Activated CD4-positive, CD25-positive, alpha-beta regulatory T cell (primary cell): ENCODE measurements at places on chromosomes 16 and 17.

GRCh38 chr16:70705056-70705455 lies 19.2 kb upstream of the MTSS2 start:
- DNase-seq = no peak

DNA sequence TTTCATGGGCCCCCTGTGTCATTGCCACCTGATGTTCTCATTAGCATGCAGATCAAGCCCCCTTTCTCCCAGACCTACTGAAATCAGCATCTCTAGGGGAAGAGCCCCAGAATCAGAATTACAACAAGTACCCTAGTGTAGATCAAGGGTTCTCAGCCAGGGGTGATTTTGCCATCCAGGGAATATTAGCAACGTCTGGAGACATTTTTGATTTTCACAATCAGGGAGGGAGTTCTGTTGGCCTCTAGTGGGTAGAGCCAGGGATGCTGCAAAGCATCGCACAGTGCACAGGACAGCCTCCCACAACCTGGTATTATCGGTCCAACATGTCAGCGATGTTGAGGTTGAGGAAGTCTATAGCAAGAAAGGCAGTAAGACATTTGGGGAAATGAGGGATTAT lies 7.3 kb downstream of the AMZ2 start:
- DNase-seq = no peak

DNA sequence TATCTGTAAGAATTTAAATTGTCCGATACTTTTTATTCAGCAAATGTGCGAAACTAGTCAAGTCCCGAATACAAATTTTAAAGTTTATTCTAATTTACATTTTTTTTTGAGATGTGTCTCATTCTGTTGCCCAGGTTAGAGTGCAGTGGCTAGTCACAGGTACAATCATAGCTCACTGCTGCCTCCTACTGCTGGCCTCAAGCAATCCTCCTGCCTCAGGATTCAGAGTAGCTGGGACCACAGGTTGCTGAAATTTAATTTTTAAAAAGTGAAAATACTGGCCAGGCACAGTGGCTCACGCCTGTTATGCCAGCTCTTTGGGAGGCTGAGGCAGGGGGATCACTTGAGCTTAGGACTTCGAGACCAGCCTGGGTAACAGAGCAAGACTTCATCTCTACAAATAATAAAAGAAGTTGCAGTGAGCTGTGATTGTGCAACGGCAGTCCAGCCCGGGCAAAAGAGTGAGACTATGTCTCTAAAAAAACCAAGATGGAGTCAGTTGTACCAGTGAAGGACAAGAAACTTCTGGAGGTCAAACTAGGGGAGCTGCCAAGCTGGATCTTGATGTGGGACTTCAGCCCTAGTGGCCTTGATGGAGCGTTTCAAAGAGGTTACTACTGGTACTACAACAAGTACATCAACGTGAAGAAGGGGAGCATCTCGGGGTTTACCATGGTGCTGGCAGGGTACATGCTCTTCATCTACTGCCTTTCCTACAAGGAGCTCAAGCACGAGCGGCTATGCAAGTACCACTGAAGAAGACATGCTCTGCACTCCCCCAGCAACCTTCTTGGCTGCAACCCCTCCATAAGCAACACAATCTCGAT lies 5.6 kb downstream of the POLG2 start:
- DNase-seq = peak; percentile 10

GRCh38 chr16:60755907-60756306 lies 1280.3 kb downstream of the CDH8 start:
- DNase-seq = no peak

DNA sequence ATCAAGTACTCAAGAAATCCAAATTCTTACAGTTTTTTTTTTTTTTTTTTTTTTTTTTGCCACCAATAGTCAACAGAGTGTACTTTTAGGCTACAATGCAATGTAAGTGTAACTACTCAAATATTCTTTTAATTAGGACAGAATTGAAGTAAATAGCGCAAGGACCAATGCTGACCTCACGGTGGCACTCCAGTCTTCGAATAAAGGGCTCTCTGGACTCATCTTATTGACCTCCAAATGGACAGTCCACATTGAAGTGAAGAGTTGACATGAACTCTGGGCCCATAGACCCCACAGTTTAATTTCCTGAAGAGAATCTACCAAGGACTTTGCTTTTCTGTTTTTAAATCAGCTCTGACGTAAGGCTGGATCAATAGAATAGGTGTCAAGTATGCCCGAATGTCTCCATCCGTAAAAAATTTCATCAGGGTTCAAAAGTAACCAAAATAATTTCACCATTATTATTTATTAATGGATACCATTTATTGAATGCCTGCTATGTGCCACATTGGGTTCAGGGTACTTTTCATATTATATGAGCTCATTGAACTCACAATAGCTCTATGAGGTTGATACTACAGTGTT lies 7.3 kb upstream of the DDX52 start:
- no peak for DNase-seq

GRCh38 chr17:16430650-16431049 lies 15.3 kb downstream of the TRPV2 start:
- no peak for DNase-seq

- no peak for DNase-seq
Measured at GRCh38 chr17:81009136-81009535, 17.5 kb downstream of the CHMP6 start.

- no peak for DNase-seq
Measured at GRCh38 chr17:12727076-12727760, 61.5 kb downstream of the MYOCD start.

DNA sequence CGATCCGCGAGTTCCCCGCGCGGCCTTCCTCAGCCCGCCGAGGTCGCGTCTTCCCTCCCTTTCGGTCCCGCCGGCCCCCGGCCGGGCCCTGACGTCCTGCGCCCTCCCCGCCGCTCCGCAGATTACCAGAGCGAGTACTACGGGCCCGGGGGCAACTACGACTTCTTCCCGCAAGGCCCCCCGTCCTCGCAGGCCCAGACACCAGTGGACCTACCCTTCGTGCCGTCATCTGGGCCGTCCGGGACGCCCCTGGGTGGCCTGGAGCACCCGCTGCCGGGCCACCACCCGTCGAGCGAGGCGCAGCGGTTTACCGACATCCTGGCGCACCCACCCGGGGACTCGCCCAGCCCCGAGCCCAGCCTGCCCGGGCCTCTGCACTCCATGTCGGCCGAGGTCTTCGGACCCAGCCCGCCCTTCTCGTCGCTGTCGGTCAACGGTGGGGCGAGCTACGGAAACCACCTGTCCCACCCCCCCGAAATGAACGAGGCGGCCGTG lies 5.4 kb downstream of the LHX1 start:
- DNase-seq = no peak

GRCh38 chr16:87060034-87060986 lies 256.9 kb downstream of the C16orf95 start:
- DNase-seq = no peak

- DNase-seq = no peak
Measured at GRCh38 chr16:67661101-67661761, 471 bp downstream of the PARD6A start.

DNA sequence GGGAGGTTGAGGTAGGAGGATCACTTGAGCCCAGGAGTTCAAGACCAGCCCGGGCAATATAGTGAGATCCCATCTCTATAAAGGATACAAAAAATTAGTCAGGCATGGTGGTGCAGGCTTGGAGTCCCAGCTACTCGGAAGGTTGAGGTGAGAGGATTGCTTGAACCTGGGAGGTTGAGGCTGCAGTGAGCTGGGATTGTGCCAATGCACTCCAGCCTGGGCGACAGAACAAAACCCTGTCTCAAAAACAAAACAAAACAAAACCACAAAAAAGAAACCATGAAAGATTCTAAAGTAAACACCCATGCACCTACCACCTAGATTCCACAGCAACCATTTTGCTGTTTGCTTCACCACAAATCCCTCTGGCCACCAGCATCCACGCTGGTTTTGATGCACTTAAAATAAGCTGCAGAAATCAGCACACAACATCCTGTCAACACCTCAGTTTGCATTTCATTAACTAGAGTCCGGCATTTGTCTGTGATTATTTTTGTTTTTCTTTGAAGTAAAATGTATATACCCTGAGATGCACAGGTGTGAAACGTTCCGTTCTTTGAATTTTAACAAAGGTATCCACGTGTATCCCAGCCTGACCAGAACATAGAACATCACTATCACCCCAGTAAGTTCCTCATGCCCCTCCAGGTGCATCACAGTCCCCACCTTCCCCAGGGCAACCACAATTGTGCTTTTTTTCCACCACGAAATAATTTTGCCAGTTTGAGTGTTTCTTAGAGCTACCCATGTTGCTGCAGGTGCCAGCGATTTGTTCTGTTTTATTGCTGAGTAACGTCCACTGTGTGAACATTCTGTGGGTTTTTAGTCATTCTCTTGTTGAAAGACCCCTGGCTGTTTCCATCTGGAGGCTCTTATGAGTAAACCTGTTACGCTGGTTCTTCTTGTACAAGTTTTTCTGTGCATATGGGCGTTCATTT lies 191.5 kb downstream of the SEC14L1 start:
- no peak for DNase-seq

DNA sequence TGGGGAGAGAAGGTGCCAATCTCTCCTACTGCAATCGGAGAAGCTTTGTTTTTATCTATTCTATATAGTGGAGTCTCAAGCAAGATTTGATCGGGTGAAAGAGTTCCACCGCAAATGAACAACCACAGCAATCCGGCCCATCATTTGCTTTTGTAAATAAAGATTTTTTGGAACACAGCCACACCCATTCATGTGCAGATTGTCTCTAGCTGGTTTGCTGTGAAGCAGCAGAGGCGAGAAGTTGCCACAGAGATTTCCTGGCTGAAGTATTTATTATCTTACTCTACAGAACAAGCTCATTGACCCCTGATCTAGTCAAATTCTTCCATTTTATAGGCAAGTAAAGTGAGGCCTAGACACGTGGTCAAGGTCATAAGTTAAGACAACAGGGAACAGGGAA lies 195.5 kb upstream of the TNRC6C start:
- no peak for DNase-seq

DNA sequence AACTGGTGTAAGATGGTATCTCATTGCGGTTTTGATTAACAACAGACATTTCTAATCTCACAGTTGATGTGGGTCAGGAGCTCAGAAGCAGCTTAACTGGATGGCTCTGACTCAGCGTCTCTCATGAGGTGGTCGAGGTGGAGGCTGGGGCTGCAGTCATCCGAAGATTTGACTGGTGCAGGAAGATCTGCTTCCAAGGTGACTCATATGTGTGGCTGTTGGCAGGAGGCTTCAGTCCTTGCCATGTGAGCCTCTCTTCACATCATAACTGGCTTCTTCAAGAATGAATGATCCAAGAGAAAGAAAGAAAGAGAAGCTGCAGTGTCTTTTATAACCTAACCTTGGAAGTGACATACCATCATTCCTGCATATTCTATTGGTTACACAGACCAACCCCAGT lies 376.1 kb downstream of the SEC14L1 start:
- DNase-seq = no peak

DNA sequence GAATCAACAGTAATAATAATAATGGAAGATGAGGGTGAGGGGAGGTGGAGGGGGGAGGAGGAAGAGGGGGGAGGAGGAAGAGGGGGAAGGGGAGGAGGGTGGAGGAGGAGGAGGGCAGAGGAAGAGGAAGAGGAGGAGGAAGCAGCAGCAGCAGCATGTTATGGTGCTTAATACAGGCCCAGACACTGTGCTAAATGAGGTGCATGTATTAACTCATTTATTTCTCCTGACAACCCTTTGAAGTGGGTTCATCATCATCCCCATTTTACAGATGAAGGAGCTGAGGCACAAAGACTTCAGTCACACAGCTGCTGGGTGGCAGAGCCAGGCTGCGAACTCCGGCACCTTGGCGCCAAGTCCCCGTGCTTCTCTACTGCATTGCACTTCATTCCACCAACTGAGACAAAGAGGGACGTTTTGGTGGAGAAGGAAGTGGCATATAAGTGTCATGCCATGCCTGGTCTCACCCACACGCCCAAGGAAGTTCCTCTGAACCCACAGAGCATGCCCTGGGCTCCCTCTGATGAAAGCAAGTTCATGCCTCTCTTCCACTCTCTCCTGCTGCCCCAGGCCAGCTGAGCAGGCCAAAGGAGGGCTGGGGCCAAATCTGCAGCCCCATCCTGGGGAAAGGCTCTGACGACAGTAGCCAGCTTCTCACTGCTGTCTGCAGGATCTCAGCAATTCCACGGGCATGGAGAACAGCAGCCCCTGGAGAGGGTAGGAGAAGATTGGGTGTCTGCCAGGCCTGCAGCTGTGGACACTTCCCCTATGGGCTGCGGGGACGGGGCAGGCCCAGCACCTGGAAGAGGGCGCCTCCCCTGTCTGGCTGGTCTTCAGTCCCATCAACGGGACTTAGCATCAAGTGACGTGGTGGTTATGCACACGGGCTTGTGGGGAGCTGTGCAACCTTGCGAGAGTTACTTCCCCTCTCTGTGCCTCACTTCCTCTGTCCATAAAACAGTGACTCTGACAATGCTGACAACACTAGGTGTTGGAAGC lies 21.8 kb downstream of the XYLT1 start:
- DNase-seq = no peak

DNA sequence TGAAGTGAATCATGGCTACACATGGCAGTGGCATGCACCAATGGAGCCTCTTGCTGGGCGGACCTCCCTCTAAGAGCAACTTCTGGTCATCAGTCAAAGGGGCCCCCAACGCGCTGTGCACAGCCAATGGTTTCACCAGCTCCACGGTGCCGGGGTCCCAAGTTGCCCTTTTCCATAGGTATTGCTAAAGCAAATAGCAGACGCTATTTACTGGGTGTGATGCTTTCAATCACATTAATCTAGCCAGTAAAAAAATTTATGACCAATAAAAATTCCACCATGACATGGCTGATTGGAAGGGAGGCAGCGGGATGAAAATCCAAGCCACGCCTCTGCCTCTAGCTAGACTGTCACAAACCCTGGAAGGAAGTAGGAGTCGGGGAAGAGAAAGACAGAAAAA lies 680.3 kb upstream of the SOX9 start:
- no peak for DNase-seq

DNA sequence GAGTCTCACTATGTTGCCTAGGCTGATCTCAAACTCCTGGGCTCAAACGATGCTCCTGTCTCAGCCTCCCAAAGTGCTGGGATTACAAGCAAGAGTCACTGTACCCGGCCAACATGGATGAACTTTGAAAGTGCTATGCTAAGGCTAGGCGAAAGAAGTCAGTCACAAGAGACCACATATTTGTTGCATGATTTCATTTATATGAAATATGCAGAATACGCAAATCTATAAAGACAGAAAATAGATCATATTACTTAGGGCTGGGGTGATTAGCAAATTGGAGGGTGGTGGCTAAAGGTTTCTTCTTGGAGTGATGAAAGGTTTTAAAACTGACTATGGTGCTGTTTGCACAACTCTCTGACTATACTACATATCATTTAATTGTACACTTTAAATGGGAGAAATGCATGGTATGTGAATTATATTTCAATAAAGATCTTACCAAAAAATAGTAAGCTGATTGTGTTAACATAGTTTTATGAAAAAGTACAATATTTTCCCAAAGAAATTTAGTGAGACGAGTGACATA lies 1.2 kb upstream of the FLYWCH1 start:
- DNase-seq = no peak

DNA sequence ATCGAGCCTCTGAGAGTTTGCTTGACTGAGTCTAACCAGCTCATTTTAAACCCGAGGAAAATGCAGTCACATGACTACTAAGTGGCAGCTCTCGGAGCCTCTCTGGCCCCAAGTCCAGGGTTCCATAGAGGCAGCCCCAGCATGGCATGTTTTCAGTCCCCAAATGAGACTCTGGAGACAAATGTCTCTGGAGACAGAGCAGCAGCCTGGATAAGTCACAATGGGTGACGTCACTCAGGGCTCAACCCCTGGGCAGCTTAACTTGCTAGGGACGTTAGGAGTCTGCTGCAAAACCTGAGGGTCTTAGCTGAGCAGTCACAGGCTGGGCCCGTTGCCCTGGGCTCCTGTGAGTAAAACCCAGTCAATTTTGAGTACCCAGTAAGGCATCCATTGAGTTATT lies 6.9 kb upstream of the STH start:
- DNase-seq = no peak

- no peak for DNase-seq
Measured at GRCh38 chr16:21103941-21104860, 46.4 kb downstream of the DNAH3 start.

- DNase-seq = no peak
Measured at GRCh38 chr17:78358538-78359320, 1.1 kb downstream of the SOCS3 start.
